ENCODE measurements at places on chromosomes 12 and 14. TPM values are rescaled to one million over a fixed set of nuclear protein-coding genes. Genes with fewer than 3 reads are reported as not detected.

The SIX4 gene
- 3.2 TPM for total RNA-seq

The TMEM229B gene
- total RNA-seq = 0.07 TPM

The NR1H4 gene
- not detected for total RNA-seq

The PTPRR gene
- 0.74 TPM for total RNA-seq
